Mesenteric fat pad (tissue), 1 donor: ENCODE measurements at places on chromosomes 4 and X. TPM values are rescaled to one million over a fixed set of nuclear protein-coding genes. Genes with fewer than 3 reads are reported as not detected.

GRCh38 chrX:72421797-72422196, 116.1 kb upstream of the CITED1 start:
- DNase-seq, result no peak

GRCh38 chr4:128285085-128285997, 2.3 kb downstream of the PGRMC2 start:
- no peak for DNase-seq

GRCh38 chrX:119618439-119618838, 12.2 kb upstream of the NKRF start:
- no peak for DNase-seq

- DNase-seq, result no peak
These were observed 353.3 kb downstream of the ARHGAP24 start for GRCh38 chr4:85828027-85828890.

GRCh38 chrX:66017659-66018170, 22.2 kb downstream of the VSIG4 start:
- no peak for DNase-seq

DNA sequence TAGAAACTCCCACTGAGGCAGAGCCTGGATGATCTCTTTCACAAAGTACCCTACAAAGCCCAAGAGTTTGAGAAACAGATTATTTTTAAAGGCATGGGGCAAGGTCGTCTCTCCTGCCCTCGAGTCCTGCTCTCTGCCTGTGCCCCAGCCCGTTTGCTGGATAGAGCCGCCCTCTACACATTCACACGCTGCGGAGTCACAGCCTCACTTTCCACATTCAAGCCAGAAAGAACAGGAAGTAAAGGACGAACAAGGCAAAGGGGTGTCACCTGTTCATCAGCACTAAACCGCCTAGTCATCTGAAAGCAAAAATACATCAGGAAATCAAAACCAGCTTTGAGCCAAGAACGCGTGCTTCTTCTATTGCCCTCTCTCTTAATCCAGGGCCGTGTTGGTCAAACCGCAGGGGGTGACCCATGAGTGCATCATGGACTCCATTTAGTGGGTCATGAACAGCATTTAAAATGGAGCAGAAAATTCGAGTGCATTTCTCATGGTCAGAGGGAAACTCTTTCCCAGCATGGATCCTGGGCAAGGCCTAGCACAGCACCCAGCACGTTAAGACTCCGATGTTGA, 83.4 kb downstream of the PHKA2 start:
- DNase-seq, result no peak

GRCh38 chrX:45506149-45506730, 305.6 kb upstream of the DIPK2B start:
- DNase-seq, result no peak

- DNase-seq, result no peak
These were observed 55.4 kb upstream of the TRO start for GRCh38 chrX:54865208-54865607.

DNA sequence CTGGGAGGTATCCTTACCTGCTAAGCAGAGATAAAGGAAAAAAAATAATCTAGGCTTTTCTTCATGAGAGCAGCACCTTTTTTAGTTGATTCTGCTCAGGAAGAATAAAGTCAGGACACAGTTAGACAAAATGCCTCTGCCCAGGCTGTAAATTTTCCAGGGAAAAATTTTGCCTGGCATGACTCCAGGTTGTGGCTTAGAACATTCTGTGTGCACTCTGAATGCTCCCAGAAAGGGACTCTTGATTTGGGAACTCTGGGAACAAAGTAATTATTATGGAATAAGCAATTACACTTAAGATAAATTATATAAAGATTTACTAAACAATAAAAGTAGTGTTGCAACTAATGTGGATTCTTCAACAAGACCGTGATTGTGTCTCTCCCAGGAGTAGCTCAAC, 826.2 kb upstream of the TENM3 start:
- no peak for DNase-seq

DNA sequence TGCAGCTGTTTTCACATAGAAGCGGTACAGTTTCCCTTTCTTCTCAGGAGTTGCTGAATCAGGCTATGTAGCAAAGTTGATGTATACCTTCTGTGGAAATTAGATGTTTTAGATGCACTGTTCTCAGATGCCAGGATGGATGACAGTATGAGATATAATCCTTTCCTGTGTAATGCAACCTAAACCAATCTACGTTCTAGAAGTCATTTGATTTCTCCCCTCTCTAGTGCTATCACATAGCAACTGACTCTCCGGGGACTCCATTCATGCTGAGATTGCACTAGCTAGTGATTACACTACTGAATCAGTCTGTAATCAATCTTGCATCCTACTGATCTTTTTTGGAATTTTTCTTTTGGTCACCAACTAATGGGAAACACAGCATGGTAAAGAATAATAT, 1881.7 kb downstream of the PCDH7 start:
- DNase-seq, result no peak

DNA sequence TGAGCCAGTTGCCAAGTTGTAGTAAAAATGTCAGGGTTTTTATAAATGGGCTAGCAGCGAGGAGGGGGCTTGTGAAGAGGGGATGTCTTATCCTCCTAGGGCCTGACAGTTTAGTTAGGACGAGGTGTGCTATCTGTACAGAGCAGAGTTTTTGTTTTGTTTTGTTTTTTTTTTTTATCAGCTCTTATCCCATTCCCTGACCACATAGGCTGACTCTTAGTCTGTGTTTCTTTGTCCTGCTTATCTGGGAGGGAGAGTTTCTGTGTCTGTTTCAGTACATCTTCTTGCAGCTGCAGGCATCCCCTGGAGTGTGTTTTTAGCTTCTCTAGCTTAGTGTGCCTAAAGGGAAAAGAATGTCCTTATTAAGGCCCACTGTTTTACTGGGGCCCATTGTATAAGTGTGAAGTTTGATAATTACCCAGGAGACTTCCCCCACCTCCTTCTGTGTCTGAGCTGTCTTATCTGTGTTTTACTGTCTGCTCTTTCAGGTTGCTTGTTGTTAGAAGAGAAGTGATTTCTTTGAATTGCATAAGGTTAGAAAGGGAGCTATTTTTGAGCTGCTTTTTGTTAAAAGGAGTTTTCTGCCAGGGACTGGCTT, 32.0 kb downstream of the PAGE2 start:
- no peak for DNase-seq

- DNase-seq, result no peak
These were observed 25.4 kb upstream of the TBC1D9 start for GRCh38 chr4:140781596-140781995.

GRCh38 chrX:65598559-65599147, 64.1 kb upstream of the LAS1L start:
- DNase-seq, result peak; percentile 53

- DNase-seq, result no peak
These were observed 1.3 kb downstream of the RTL8A start for GRCh38 chrX:135050603-135051002.

GRCh38 chr4:152515678-152516077, 20.2 kb downstream of the FBXW7 start:
- no peak for DNase-seq

DNA sequence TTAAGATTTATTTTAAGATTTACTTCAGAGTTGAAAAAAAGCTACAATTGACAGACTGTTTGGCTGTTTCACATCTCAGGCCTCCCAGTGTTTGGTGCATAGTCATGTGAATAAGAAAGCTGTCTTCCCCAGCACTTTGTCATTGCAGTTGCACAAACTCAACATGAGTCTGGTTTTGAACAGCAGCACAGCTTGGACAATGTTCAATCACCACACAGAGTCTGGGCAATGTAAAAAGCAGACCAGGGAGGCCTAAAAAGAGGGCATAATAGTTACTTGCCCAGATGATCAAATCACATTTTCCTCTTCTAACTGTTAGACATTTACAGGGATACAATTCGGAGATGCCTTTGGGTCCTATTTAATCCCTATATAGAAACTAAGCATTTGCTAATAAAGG, 1055.0 kb downstream of the RPA4 start:
- no peak for DNase-seq

GRCh38 chr4:110627977-110628662, 5.2 kb upstream of the PITX2 start:
- DNase-seq, result no peak

DNA sequence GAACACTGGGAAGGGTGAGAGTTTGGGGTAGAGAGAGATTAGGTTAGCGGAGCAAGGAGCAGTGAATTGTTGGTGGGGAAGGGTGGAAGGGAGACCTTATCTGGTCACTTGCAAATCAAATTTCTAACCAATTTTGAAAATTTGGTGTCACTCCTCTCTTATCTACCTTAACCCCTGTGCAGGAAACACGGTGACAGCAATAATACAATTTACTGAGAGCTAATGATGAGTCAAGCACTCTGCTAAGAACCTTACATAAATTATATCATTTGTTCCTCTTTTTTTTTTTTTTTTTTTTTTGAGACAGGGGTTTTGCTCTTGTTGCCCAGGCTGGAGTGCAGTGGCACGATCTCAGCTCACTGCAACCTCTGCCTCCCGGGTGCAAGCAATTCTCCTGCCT, 116.4 kb downstream of the C4orf51 start:
- DNase-seq, result no peak

- no peak for DNase-seq
These were observed 600.0 kb downstream of the BCOR start for GRCh38 chrX:39497702-39498265.

GRCh38 chrX:115584696-115585095, 23.7 kb downstream of the PLS3 start:
- DNase-seq, result no peak

DNA sequence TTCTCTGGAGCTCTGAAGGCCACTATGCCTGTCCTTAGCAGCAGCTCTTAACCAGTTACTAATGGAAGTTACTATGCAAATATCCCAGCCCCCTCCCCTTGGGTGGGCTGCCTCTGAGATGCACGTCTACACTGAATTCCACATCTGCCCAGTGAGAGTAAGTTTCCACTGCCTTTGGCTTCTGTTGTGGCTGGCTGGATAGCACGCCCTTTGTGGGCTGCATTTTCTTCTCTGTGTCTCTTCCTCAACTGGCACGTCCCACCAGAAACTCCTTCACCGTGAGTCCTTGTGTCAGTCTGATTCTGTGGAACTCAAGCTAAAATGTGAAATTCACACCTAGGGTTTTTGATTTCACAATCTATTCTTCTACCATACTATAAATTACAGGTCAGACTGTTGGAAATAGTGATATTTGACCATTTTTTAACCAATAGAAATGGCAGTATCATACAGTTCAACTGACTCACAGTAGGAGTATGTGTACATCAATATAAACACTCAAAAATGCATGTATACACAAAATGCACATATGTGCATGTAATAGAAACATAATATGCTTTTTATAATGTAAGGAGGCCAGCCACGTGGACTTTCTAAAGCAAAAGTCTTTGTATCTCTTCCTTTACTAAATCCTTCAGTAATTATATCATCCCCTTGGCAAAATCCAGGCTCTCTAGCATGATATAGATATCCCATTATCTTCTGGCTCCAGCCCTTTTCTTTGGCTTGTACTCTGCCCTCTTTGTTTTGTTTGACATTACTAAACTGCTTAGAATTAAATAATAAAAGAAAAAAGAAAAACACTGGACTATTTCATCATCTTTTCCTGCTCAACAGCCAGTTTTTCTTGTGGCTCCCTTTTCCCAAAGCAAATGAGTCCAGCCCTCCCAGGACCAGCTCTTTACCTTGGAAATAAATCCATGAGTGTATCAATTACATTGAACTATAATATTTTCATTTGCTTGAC, 33.2 kb upstream of the LDB2 start:
- DNase-seq, result no peak

- DNase-seq, result no peak
These were observed 30.6 kb downstream of the ANK2 start for GRCh38 chr4:113080050-113080449.

DNA sequence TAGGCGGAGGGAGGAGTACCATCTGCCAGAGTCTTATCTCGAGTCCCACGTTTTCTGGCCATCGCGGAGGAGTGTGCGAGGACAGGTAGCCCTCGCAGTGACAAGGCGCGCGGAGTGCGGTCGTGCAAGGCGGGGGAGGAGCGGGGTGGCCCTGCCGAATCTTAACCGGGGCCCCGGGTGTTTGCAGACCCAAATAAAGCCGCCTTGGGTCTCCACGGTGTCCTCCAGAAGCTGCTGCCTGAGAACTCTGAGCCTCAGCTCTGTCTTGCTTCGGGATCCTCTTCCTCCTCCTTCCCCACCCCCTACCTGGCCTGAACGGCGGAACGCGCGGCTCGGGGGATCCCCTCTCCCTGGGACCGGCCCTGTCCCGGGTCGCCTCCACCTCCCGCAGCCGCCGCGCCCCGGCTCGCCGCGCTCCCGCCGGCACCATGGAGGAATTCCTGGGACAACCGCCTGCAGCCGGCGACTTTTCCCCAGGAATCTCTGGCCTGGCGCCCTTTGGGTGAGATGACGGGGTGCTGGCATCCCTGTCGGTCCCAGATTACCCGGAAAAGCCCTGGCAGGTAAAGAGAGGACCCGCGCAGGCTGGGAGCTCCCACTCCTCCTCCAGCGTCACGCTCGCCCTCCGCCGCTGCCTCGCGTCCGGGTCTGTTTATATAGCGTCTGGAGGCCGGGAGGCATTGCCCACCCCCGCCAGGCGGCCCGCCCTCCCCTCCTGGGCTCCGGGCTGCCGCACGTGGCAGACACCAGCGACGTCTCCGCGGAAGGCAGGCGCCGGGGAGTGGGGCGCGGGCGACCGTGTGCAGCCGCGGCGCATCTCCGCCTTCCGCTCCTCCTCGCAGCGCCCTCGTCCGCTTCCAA, at the start of gene GALNTL6:
Gene GALNTL6, plus strand, starts transcription at position 740 of the 861 bp plus-strand sequence.
- no peak for DNase-seq

DNA sequence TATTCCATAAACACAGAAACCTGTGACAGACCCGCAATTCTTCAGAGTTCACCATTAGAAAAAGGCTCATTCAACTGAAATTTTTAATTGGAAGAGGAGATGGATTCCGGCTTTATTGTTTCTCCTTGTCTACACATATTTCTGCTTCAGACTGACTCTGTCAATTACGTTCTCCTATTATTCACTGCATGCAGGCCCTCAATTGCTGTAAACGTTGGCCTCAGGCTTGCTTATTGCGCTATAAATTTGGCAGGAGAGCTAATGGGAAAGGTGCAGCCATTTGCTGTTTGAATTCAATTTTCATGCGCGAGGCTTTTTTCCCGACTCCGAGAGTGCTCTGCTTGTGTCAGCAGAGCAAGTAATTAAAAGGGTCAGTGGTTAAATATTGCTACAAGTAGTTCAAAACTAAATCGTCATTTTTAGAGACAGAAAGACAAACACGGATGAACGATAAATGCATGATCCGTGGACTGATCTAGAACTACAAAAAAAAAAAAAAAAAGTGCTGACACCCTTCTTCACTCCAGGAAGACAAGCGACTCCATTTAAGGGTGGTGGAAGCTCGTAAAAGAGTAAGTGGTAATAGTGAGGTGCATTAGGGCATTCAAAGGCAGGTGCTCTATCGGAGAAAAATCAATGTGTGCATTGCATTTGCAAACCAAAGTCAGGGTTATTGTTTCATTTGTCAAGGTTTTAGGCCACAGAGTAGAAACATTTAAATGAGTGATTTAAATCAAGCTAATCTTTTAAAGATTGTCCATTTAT, 841.6 kb upstream of the FRG1 start:
- DNase-seq, result no peak

- no peak for DNase-seq
These were observed 8.1 kb downstream of the SNX25 start for GRCh38 chr4:185217408-185217975.

MAGEB10 gene
- not detected for total RNA-seq

DACH2 gene
- total RNA-seq, result not detected

EPHA5 gene
- total RNA-seq, result not detected

NR3C2 gene
- total RNA-seq, result 7.1 TPM

RBM46 gene
- not detected for total RNA-seq

CXCL11 gene
- not detected for total RNA-seq

TCEAL7 gene
- 2.4 TPM for total RNA-seq

FRMPD3 gene
- 0.13 TPM for total RNA-seq

NEIL3 gene
- total RNA-seq, result 0.32 TPM
